ENCODE measurements at places on chromosomes 7 and 10. TPM values are rescaled to one million over a fixed set of nuclear protein-coding genes. Genes with fewer than 3 reads are reported as not detected.

GRCh38 chr7:117874191-117874700 lies 1.0 kb upstream of the CTTNBP2 start:
- no peak for DNase-seq

The AFAP1L2 gene
- not detected for polyA plus RNA-seq

The TFR2 gene
- 82.0 TPM for polyA plus RNA-seq

The PWWP2B gene
- polyA plus RNA-seq, result 3.3 TPM

GRCh38 chr10:130062976-130063375 lies 47.7 kb downstream of the C10orf143 start:
- DNase-seq, result no peak

DNA sequence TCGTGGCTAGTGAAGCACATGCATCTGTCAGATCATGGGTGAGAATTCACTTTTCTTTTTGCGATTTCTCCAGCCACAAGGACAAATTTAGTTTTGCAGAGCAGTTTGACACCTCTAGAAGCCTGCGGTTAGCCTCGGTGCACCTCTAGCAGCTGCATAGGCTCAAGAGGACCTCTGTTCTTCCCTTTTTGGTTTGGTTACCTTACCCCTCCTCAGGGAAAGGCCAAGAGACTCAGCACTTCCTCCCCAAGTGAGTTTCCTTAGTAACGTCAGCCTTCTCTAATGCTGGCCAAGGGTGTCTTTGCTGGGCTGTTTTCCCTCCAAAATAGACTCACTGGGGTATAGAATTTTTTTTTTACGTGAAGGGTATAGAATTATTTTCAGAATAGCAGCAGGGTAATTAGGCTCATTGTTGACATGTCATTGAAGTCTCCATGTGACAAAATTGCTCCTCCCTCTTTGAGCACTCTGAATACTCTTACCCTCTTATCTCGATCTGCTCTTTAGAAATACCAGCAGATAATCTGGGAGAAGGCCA lies 97.8 kb downstream of the AUTS2 start:
- DNase-seq, result no peak

DNA sequence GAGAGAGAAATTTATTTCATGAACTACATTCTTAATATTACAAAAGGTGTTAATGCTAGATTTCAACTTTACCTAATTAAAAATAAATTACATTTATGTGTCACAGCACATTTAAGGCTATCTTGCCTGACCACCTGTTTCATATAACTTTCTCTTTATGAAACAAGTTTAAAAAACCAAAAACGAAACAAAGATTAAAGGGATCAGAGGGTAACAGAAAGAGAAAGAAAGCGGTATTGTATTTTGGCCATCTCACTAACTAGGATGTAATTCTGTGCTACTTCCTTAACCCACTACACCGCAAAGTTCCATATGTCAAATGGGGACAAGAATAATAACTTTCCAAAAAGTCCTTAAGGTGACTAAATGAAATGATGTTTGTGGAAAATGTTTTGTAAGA lies 6.3 kb upstream of the RHOBTB1 start:
- no peak for DNase-seq

The HIBADH gene
- polyA plus RNA-seq, result 45.3 TPM

Data from K562 (cell line).